Omental fat pad (tissue), 4 donors: ENCODE measurements at places on chromosomes 3 and 15. TPM values are rescaled to one million over a fixed set of nuclear protein-coding genes. Genes with fewer than 3 reads are reported as not detected.

DNA sequence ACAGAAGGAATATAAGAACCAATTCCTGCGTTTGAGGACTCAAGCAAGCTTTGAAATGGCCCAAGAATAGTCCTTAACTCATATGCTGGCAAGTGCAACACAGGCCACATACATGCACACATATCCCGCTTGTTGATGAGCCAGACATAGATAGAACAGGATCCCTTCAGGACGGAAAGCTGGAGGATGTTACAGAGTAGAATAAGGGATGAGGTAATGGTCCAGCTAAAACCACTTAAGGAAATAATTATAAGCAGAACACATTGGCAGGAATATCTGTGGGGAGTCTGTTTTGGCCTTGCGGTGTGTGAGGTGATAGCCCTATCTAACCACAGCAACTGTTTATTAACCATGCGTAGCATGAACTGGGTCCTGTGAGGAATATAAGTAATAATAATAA lies 25.0 kb downstream of the SCG3 start:
- DNase-seq = no peak

DNA sequence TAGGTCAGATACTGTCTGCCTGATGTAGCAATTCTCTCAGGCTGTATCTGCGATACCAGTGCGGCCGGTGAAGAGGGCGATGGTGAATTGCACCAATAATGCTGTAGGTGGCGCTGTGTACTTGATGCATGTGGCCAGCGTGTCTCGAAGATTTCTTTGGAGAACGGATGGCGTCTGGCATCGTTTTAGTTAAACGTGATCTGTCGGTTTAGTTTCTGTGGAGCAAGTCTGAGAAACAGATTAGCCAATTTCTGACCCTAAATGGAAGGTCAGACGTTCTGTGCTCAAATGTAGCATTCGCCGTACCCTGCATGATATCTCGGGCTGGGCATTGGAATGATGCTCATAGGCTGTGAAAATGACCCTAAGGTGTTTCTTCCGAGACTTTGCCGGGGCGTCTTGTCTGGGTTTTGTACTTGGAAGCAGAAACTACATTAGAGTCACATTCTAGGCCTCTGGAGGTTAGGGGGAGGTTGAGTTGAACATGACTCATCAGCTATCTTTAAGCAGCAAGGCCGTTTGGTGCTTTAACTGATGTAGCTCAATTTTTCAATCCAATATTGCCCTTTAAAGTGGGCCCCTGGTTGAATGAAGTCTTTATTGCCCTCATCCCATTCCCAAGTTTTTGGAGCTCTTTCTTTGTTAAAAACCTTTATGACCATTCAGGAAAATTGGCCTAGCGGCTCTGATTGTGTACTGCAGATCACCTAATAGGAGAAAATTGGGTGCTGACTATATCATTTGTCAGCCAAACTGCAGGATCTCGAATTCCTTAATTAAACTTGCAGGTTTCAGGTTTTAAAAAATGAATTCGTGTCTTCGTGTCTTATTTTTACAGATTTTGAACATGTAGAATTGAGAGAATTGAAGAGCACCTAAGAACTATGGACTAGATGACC lies 80.0 kb downstream of the SQOR start:
- no peak for DNase-seq

DNA sequence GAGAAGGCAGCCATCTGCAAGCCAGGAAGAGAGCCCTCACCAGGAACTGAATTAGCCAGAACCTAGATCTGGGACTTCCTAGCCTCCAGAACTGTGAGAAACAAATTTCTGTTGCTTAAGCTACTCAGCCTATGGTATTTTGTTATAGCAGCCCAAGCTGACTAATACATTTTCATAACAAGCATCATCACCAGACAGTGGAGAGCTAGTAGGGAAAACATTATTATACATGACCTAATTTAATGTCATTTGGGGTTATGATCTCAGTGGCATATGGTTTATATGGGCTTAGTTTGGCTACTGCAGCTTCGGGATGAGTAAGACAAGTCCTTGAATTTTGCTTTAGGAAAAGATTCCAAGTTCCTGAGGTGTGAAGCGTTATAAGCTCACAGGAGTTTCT lies 35.6 kb downstream of the LNP1 start:
- no peak for DNase-seq

DNA sequence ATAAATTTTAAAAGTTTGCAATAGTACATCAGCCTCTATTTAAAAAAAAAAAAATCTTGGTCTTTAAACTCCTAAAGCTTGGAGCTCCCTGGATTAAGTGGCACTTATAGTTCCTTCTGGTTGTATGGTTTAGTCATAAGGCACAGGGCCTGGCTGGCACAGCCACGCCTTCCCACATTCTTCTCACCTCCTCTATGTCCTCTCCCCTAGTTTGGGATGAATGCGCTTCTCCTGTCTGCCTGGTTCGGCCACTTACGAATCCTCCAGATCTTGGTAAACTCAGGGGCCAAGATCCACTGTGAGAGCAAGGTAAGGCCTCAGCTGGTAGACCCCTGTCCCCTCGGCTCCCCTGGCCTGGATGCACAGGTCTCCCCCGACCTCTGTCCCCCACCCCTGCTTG lies 10.0 kb downstream of the ANKDD1A start:
- no peak for DNase-seq

- DNase-seq = no peak
These were observed 94.5 kb upstream of the EPHA6 start for GRCh38 chr3:96719921-96720320.

GRCh38 chr3:54628888-54629441 lies 298.9 kb downstream of the LRTM1 start:
- no peak for DNase-seq

GRCh38 chr3:36741285-36741684 lies 23.1 kb downstream of the DCLK3 start:
- DNase-seq = no peak

- DNase-seq = no peak
These were observed 31.3 kb downstream of the NUP210 start for GRCh38 chr3:13388816-13389215.

- DNase-seq = no peak
These were observed 367.9 kb upstream of the PROK2 start for GRCh38 chr3:72152551-72153476.

- no peak for DNase-seq
These were observed 78.5 kb upstream of the AGBL1 start for GRCh38 chr15:86001200-86001599.

DNA sequence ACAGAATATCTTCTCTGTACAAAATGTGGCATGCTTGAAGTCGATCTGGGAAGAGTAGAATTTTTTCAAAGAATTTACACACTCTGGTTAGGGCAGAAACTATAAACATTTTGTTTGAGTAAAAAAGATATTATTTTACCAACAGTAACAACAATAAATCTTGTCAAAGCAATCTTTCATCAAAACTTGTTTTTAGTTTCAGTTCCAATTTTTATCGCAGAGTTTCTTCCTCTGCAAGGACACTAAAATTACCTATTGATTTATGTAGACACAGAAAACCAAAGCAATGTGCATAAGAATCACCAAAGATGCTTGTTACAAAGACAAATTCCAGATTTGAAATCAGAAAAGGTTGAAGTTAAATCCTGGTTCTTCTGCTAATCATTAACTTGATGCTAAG lies 61.9 kb downstream of the CGGBP1 start:
- no peak for DNase-seq

- no peak for DNase-seq
These were observed 19.0 kb upstream of the CSTA start for GRCh38 chr3:122305818-122306621.

- DNase-seq = no peak
These were observed 281.0 kb upstream of the NR2E3 start for GRCh38 chr15:71529361-71529760.

DNA sequence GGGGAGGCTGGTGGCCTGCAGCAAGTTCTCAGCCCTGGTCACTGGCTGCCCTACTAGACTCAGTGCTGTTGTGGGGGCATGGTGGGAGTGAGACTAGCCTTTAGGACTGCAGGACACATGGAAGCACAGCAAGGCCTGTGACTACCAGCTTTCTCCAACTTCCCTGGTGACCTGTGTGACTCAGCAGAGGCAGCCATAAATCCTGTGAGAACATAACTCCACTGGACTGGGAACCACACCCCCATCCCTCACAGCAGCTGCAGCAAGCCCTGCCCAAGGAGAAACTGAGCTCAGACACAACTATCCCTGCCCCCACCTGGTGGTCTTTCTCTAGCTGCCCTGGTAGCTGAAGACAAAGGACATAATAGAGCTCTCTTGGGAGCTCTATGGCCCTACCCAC lies 111.3 kb downstream of the DCLK3 start:
- DNase-seq = no peak

DNA sequence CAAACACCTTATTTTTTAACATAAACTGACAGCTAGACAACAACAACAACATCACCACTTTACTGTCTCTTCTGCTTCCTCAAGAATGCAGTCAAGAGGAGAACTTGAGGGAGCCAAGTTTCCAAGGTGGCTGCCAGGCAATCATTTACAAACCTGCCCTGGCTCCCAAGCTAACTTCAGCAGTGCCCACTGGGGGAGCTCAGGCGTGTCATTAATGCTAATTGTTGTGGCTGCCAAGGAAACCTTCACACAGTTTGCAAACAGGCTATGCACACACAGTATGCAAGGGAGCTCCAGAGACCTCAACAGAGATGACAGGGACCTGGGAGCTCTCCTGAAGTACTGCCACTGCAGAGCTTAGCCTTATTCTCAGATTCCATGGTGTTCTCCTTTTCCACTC lies 2.1 kb downstream of the DZIP1L start:
- no peak for DNase-seq

DNA sequence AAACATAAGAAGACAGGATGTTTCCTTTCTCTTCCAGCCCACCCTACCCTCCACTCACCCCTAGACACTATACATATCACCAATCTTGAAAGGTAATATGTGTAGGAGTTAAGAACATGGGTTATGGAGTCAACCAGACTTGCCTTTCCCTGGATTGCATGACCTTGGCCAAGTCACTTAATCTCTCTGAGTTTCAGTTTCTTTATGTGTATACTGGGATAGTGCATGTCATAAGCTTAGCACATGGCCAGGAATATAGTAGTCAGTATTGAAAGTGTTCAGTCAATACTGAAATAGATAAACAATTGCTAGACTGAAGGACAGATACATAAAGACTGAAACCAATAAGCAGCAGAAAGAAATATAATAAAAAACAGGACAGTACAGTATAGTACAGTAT lies 283.2 kb upstream of the STT3B start:
- DNase-seq = no peak

GRCh38 chr3:119859728-119860127 lies 77.8 kb downstream of the NR1I2 start:
- DNase-seq = no peak

- DNase-seq = no peak
These were observed 1.4 kb downstream of the U2SURP start for GRCh38 chr3:143002727-143003126.

- no peak for DNase-seq
These were observed 33.3 kb downstream of the ST6GAL1 start for GRCh38 chr3:186963636-186964035.

DNA sequence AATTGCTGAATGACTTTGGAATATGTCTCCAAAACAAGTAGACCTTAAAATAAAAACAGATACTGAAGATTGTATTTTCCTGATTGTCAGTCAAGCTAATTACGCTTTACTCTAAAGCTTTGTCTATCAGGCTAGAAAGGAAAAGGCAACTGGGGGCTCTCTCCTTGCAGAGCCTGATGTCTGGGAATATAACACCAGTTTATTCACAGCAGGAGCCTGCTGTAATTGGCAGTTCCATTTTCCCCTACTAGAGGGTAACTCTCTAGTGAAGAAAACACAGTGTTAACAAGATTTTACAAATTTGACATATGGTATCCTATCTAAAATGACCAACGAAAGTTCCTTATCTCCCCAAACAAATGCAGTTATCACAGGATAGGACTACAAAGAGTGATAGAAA lies 158.8 kb downstream of the PDZRN3 start:
- no peak for DNase-seq

Gene CPNE4
- 0.79 TPM for total RNA-seq

Gene ZNF502
- 5.0 TPM for total RNA-seq

Gene SCG3
- total RNA-seq = not detected

Gene COLQ
- 1.3 TPM for total RNA-seq

Gene RASL12
- total RNA-seq = 4.6 TPM

Gene MYRIP
- total RNA-seq = 3.7 TPM

Gene MYD88
- 39.2 TPM for total RNA-seq

Gene GRAMD2A
- 0.19 TPM for total RNA-seq

Gene EFL1
- total RNA-seq = 11.9 TPM

Gene HYKK
- 3.8 TPM for total RNA-seq

Gene GP9
- total RNA-seq = not detected

Gene RRP9
- 20.0 TPM for total RNA-seq

Gene KNL1
- 3.5 TPM for total RNA-seq

Gene ITIH1
- total RNA-seq = not detected

Gene GPR160
- total RNA-seq = 5.5 TPM

Gene RASGRF1
- 0.24 TPM for total RNA-seq
